H7 (cell line): ENCODE measurements at places on chromosomes 7 and 10.

DNA sequence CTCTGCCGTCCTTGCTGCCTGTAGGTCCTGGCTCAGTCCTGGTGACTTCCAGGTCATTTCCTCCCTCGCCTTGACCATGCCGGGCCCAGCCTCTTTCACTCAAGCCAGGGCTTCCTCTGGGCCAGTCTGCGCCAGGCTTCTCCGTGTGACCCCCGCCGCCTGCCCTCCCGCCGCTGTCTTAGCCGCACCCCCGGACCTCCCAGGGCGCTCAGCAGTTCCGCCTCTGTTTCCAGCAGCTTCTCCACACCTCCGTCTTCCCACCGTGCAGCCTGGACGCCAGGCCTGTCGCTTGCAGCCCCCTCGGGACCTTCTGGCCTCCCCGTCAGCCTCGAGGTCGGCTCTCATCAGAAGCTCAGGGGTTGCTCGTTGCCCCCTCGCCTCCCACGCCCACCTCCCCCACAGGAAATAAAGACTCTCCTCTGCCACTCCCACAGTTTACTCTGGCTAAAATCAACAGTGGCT lies 123.0 kb upstream of the FZD8 start:
- peak; percentile 52 for DNase-seq

DNA sequence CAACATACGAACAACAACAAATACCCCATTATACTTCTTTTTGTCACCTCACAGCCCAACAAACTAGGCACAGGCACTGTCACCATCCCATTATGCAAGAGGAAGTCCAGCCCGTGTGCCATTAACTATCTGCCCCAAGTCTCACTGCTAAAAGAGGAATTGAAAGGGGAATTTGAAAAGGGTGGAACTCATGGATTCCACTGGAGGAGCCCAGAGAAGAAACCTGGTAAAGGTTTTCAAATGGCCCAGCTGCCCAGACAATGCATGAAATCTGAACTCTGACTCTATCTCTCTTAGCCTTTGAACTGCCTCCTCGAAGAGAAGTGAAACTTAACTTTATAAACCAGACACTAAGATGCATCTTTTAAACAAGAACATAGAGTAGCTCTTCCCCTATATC lies 130.0 kb downstream of the PLXNA4 start:
- no peak for DNase-seq

DNA sequence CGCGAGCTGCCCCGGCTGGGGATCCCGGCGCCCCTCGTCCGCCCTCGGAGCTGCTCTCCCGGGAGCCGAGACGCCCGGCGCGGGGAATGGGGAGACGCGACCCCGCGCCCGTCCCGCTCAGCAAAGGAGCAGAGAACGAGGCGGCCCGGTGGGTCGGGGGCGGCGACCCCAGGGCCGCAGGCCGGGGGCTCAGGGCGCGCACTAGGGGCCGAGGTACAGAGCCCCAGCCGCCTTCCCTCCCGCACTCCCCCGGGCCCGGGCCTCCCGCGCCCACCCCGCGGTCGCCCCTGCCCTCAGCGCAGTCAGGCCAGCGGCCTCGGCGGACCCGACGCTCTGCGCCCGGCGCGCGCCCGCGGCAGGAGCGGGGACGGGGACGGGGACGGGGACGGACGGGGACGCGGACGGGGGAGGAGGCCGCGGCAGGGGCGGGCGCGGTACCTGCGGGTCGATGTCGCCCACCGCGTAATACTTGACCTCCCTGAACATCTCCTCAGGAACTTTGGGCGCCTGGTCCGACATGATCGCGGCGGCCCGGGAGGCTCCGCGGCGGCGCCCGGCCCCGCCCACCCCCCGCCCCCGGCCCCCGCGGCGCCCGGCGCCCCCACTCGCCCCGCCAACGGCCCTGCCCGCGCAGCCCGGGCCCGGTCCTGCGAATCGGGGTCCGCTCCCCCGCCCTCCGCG lies 373 bp downstream of the PAXIP1 start:
- peak; percentile 94 for DNase-seq

GRCh38 chr7:14507617-14508016 lies 394.9 kb downstream of the DGKB start:
- no peak for DNase-seq

DNA sequence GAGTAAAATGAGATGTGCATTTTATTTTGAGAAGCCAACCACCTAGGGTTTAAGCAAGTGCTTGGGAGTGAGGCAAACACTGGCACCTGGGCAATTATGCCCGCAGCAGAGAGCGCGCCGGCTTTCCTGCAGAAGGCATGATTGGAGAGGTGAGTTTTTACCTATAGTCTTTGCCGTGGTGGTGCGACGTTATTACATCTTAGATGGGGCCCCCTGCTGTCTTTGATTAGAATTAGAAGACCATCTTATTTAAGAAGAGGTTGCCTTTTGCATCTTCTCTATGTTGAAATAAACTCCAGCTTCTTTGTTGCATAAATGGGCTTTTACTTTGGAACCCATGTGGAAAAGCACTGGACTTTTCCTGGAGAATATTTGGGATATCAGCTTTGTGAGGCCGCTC lies 409.5 kb downstream of the GLRX3 start:
- no peak for DNase-seq

DNA sequence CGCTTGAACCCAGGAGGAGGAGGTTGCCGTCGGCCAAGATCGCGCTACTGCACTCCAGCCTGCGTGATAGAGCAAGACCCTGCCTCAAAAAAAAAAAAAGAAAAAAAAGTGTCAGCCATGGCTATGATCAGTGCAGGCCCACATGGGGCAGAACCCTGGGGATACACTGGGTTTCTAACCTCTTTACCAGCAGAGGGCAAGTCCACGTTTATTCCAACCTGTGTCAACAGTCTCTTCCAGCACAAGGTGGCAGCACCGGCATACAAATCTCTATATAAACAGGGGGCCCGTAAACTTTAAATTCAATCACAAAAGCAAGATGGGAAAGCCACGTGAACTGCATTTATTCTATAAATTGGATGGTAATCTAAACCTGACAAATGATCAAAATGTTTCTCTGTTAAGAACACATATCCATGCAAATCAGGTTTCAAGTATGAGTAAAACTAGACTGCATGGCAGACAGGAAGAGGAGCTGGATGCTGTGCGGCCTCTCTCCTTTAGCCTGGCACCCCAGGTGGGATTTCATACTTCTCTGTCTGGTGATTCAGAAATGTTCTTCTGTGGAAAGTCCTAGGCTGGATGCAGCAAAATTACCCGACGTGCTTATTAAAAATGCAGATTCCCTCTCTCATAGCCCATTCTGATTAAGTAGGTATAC lies 60.0 kb upstream of the STEAP1B start:
- peak; percentile 81 for DNase-seq

GRCh38 chr10:32960022-32960421 lies 2.0 kb upstream of the ITGB1 start:
- DNase-seq, result no peak

DNA sequence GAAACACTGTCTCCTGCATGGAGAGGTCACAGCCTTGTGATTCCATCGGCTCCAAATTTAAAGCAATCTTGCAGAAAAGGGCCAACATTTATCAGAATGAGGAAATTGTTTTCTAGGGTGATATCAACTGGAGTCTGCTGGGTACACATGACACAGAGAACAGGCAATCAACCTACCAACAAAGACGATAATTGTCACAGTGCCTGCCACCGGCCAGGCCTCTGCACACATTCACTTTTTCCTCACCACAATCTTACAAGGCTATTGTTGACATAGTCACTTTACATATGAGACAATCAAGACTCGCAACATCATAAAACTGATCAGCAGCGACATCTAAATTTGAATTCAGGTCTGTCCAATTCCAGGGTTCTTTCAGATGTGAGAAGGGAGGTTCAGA lies 189.4 kb downstream of the KCNMA1 start:
- DNase-seq, result no peak

GRCh38 chr7:98034081-98035035 lies 44.4 kb upstream of the OCM2 start:
- peak; percentile 78 for DNase-seq

GRCh38 chr7:90430614-90431460 lies 27.6 kb downstream of the CLDN12 start:
- DNase-seq, result no peak

- DNase-seq, result no peak
These were observed 38.2 kb downstream of the ELAPOR2 start for GRCh38 chr7:87021285-87021684.

DNA sequence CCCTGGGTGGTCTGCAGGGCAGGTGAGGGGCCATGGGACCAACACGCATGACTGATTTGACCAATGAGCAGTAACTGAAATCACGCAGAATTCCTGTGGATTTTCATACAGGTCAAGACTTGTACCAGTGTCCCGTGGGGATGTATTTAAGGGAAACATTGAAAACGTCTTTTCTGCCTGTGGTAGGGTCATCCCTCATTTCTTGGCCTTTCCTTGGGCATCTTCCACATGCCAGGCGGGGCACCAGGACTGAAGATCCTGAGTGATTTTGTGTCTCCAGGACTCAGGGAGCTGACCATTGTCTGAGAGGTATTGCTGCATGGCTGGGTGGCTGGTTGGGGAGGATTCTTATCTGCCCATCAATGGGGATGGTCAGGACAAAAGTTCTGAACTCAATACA lies 289.0 kb downstream of the GLRX3 start:
- DNase-seq, result no peak
